ENCODE measurements at places on chromosomes 5 and 9. TPM values are rescaled to one million over a fixed set of nuclear protein-coding genes. Genes with fewer than 3 reads are reported as not detected.

Gene ZBTB26
- 12.2 TPM for total RNA-seq

Gene PCDHA12
- total RNA-seq, result not detected

Gene ST8SIA4
- 2.4 TPM for total RNA-seq

Gene UBTD2
- 21.7 TPM for total RNA-seq

DNA sequence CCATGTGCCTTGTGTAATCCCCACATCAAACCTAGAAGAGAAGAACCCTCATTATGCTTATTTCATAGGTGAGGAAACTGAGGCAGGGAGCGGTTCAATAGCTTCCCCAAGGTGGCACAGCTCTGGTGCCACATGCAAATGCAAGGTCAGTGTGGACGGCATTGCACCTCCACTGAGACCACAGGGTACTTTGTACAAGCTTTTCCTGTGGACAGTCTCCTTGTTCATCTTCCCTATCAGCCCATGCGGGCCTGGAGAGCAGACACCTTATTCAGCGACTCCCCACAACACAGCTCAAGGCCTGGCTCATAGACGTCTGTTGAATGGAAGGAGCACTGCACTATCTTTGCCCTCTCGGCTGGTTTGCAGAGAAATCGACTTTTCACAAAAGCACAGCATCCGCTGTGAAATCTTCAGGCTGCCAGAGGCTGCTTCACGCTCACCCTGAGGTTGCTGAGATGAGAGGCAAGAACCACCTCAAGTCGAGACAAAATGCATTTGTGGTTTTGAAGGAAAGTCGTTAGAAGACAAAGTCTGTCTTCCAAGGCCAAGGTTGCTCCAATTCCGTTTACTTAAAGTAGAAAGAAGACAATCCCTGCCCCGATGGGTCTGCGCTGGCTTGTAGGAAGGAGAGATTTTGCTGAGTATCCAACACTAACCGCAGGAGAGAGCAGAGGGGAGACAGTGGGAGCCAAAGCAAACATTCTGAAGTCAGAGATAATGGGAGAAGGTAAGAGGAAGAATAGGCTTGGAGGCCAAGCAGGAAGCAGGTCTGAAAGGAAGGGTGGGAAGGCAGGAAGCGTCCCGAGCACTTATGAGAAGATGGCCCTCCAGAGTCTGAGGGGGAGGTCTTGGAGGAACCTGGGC lies 34.2 kb upstream of the STRBP start:
- H3K4me3 ChIP-seq, result no peak overlapping the region
- H3K27ac ChIP-seq, result no peak overlapping the region
- H3K36me3 ChIP-seq, result no peaks in the 10 kb centered on the region

DNA sequence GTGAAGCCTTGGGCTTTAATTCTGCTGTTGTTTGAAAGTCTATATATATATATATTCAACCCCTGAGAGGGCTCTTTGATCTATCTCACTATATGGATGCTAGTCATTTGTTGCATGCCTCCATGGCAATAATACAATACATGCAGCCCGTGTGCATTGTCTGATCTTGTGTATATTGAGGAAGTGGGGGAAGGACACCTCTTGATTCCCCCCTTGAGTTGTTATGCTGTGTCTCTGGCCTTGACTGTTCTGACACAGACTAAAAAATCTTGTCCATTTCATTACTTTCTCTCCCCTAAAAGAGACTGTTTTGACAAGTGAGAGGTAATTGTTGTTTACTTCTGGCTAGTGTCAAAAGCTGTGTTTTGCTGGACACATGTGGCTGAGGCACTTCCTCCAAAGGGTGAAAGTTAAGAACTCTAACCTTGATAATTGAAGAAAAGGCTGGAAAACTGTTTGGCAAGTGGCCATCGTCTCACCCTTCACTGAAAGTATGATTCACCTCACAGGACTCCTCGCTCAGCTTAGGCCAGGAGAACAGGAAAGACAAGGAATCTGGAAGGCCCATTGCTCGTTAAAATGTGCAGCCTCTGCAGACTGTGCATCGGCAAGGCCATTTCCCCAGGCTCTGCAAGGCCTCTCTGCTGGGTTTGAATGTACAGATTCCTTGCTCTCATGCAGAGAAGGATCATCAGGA lies 304.0 kb downstream of the PRELID2 start:
- H3K36me3 ChIP-seq, result no peaks in the 10 kb centered on the region
- peak overlapping the region; percentile 71 for H3K27ac ChIP-seq
- H3K27me3 ChIP-seq, result no peaks in the 10 kb centered on the region
- H3K4me1 ChIP-seq, result peaks cover 25% of the 10 kb centered on the region
- no peak overlapping the region for H3K4me3 ChIP-seq

DNA sequence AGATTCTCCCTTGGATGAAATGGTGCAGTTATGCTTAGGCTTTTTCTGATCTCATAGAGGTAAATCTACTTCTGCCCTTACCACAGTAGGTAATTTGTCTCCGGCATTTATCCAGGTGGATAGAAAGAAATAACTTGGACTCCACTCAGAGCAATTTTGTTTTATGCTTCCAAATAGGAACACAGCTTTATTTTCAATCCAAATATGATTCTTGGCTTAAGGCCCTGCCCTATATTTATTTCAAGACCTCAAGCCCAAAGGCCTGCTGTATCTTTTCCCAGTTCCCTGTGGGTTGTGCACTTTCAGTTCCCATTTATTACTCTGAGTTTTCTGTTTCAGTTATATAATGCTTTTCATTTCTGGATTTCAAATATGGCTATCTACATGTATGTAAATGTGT lies 274.2 kb upstream of the SMC2 start:
- no peak for DNase-seq
- no peaks in the 10 kb centered on the region for H3K27me3 ChIP-seq
- H3K27ac ChIP-seq, result no peak overlapping the region
- H3K4me1 ChIP-seq, result no peaks in the 10 kb centered on the region
- H3K36me3 ChIP-seq, result no peaks in the 10 kb centered on the region
- no peak overlapping the region for H3K4me3 ChIP-seq

DNA sequence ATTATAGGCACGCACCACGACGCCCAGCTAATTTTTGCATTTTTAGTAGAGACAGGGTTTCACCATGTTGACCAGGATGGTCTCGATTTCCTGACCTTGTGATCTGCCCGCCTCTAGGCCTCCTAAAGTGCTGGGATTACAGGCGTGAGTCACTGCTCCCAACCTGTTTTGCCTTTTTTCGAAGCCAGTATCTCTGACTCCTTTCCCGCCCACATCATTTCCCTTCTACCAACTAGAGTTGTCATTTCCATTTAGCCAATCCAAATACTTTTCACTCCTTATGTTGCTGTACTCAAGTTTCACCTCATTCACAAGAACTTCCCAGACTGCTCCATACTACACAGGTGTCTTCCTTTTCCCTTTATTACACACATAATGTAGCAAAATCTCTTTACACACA lies 502.6 kb upstream of the CDH6 start:
- no peaks in the 10 kb centered on the region for H3K36me3 ChIP-seq
- no peaks in the 10 kb centered on the region for H3K27me3 ChIP-seq
- no peak overlapping the region for H3K4me3 ChIP-seq
- no peak overlapping the region for H3K27ac ChIP-seq

- H3K36me3 ChIP-seq, result no peaks in the 10 kb centered on the region
- DNase-seq, result no peak
- no peak overlapping the region for H3K4me3 ChIP-seq
- H3K4me1 ChIP-seq, result no peaks in the 10 kb centered on the region
- no peak overlapping the region for H3K27ac ChIP-seq
Measured at GRCh38 chr9:132541870-132542830, 40.3 kb upstream of the BARHL1 start.

GRCh38 chr5:123819833-123820232 lies 307.9 kb downstream of the CSNK1G3 start:
- no peak overlapping the region for H3K27ac ChIP-seq
- no peaks in the 10 kb centered on the region for H3K27me3 ChIP-seq
- peak; percentile 71 for DNase-seq
- no peak overlapping the region for H3K4me3 ChIP-seq

All from PC-9 (cell line).